ENCODE measurements at places on chromosomes 3 and 15.

DNA sequence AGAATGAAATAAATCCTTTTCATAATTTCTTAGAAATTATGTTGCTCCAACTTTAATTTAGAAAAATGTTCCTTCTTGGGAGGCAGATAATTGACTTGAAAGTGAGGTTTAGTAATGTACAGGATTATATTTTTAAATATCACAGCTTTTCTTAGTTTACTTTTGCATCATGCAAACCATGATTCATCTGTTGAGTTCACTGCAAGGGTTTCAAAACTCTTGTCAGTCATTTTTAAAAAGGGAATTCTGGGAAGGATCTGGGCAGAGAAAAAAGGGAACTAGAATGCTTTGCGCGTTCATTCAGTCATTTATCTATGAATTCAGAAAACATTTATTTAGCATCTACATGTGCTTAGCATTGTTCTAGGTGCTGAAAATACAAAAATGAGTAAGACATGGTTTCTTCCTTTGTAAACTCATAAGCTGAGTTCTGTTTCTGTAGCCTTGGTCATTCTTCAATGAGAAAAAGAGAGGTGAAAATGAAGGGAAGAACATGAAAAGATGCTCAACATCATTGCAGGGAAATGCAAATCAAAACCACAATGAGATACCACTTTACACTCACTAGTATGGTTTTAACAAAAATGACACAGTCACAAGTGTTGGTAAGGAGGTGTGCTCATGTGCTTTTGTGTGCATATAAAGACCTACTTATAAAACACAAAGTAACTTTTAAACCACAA lies 209.1 kb downstream of the NR1D2 start:
- no peak for DNase-seq

DNA sequence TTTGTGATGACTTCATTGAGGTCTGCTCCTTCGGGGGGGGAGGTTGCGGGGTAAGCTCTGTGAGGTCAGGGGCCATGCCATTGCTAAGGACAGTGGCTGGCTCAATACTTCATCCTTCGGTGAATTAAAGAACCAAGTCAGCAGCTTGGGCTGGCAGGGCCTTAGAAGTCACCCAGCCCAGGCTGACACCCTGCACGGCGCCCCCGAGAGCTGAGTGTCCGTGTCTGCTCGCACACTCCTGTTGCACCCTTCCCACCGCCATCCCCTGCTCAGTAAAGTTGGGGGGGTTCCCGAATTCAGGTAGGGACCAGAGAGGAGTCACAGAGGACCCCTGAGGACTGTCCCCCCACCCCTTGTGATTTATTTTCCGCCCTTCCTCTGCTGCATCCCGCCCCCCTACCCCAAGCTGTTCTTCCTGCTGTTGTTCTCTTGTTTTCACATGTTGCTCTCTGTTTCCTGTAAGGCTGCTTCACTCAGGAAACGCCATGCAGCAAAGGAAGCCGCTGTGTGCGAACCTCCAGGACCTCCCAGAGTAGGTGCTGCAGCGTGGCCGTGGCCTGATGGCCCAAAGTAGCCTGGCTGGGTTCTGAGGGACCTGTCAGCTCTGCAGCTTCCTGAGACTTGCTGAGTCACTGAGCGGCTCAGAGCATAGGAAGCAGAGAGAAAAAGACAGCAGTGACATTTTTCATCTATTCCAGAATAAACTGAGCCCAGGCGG lies 14.4 kb downstream of the EFCC1 start:
- DNase-seq: peak; percentile 29

GRCh38 chr3:68985146-68985790 lies 28.2 kb downstream of the EOGT start:
- DNase-seq: no peak

DNA sequence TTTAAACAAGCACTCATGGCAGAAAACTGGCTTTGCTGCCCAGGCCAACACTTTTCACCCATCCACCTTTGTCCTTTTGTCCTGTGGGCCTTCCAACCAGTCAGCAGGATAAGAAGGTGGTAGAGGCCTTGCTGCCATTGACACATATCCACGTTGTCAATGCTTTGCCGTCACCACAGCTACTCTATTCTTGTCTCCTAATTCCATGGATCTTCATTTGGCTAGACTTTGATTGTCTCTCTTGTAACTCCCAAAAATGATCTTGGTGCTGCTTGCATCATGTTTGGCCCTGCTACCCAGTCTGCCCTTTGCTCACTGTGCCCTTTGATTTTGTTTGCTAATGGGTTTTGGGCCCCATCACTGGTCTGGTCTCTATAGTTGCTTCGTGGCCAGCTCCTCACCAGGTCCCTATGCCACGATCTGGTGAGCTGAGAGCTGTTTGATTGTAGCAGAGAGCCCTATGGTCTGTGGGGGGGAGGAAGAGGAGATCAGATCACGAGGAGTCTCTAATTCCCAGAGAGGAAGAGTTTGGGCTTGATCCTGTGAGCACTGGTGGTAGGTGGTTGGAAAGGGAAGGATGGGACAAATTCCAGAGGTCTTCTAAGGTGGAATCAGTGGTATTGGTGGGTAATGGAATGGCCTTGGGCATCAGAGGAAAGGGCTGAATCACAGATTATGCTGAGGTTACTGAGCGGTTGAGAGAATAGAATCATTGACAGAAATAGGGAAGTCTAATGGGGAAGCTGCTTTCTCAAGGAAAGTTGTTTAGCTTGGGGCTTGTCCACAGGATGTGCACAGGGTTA lies 40.3 kb downstream of the ABHD2 start:
- no peak for DNase-seq

GRCh38 chr15:23695282-23695681 lies 8.2 kb upstream of the NDN start:
- no peak for DNase-seq

DNA sequence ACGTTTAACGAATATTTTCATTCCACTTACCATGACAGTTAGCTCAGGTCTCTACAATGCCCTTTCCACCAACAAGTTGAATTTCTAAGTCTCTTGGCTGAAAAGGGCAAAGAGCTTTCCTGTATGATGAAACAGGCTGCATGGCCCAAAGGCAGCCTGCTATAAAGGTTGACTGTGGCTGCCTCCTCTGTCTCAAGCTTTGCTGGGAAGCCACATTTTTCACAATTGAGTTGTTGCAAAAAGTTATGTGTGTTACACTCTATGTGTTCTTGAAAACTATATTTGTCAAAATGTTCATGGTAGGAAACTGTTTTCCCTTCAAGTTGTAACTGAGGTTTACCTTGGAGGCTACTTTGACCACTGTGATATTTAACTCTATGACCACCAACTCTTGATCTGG lies 49.5 kb downstream of the DZIP1L start:
- no peak for DNase-seq

DNA sequence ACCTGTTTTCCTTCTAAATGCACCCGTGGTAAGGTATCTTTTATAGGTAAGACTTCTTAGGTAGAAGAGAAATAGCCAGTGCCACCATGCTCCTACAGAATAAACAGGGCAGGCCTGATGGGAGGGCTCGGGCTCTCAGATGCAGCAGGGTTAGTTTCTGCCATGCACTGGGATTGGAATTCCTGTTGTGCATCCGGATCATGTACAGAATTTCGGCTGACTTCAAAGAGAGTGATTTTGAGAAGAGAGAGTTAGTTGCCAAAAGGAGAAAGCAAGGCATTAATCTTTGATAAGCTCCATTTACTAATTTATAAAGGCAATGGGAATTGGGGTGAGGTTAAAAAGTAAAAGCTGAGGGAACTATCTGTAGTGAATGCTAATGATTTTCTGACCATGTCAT lies 211.2 kb downstream of the WDR72 start:
- DNase-seq: no peak

GRCh38 chr3:171616798-171617197 lies 156.6 kb upstream of the TNIK start:
- DNase-seq: no peak

- DNase-seq: no peak
These were observed 630.9 kb upstream of the TBL1XR1 start for GRCh38 chr3:177828208-177828565.

GRCh38 chr3:188036375-188037194 lies 117.4 kb upstream of the LPP start:
- DNase-seq: no peak

DNA sequence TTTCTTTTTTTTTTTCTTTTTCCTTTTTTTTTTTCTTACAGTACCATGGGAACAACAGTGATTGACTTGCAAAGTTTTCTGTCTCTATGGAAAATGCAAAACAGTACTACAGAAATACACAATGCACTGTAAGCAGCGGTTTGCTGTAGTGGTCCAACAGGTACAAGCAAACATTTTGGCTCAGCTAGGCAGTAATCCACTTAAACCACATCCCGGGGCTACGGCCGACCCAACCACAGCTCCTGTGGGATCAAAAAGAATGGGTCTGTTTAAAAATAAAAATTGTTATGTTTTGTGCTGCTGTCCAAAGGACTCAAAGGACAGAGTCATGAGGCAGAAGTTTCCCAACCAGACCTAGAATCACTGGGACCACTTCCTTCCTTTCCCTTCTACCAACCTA lies 667.1 kb upstream of the ADAMTS9 start:
- DNase-seq: no peak

GRCh38 chr3:98180319-98180890 lies 13.9 kb downstream of the OR5H15 start:
- DNase-seq: no peak

DNA sequence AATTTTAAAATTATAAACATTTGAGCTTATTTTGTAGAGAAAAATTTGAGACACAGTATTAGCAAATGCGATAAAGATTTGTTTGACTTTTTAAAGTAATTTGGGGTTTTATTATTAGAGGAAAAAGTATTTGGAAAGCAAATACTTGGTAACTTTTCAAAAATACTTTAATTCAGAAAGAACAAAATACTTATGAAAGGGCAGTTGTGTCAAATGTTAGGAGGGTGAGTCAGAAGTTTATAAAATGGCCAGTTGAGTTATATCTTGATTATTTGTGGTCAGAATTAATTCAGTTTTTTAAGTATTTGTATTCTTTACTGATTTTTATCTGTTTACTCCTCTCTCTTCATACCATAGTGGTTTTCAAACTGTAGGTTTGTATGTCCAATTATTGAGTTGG lies 12.1 kb downstream of the LACTB start:
- DNase-seq: no peak

- DNase-seq: no peak
These were observed 70.3 kb upstream of the OCA2 start for GRCh38 chr15:28169366-28169765.

DNA sequence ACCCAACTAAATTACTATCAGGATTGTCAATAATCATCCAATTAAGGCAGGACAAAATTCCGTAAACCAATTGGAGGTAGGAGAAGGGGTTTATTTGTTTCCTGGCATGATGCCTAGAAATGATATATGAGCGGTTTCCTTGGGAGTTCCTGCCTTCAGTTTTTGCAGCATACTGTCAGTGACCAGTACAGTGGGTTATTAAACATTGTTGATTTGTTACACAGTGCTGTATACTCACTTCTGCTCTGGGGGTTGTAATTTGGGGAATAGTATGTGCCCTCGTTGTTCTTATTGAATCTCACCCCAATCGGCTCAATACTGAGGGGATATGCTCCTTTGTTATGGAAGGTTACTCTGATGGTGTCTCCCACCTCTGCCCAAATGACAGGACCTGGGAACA lies 22.2 kb downstream of the CP start:
- DNase-seq: no peak

- DNase-seq: no peak
These were observed 31.4 kb downstream of the KCNMB2 start for GRCh38 chr3:178567611-178568010.

DNA sequence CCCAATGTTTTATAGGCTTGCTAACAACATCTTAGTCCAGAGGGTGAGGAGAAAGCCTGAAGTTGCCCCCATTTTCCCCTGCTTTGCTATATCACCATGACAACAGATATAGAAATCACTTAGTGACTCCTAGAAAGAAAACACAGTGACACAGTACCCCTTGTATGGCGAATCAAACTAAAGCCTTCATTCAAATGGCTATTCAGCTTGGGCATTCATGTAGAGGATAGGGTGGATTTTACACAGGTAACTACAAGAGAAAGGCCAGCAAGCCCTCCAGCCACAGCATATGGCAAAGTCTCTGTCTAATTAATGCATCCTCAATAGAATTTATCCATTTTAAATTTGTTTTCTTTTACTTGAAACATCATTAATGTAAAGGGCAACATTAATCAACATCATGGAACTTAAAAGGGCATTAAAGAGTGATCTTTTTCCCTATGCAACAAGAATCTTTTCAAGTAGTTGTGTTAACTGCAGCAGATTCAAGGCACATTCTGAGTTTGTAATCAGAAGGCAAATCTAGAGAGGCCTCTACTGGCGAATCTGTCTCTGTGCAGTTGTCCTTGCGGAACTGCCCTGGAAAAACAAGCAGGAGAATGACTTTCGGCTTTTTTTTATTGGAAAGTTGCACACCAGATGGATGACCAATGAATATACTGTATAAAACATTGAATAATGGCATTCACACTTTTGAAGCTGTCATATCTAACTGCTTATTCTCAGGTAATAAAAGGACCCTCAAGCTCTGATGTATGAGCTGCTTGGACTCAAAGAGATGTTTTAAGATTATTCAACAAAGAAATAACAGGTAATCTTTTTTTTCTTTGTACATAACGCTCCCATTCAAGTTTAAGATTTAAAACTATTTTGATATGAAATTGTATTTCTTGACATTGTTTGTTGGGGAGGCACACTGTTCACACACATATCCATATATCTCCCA lies 621.7 kb upstream of the AGTR1 start:
- DNase-seq: no peak

DNA sequence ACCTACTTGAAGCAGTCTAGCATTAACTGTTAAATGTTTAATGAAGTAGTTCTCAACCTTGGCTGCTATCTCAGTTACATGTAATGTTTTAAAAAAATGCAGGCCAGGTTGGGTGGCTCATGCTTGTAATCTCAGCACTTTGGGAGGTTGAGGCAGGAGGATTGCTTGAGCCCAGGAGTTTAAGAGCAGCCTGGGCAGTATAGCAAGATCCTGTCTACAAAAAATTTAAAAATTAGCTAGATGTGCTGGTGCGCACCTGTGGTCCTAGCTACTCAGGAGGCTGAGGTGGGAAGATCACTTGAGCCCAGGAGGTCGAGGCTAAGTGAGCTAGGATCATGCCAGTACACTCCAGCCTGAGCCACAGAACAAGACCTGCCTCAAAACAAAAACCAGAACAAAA lies 29.3 kb downstream of the UBE2E1 start:
- DNase-seq: no peak

- DNase-seq: no peak
These were observed 232.5 kb upstream of the ST8SIA2 start for GRCh38 chr15:92161039-92161670.

- DNase-seq: no peak
These were observed 97.1 kb downstream of the STRIT1 start for GRCh38 chr3:155196131-155197021.

- no peak for DNase-seq
These were observed 406 bp upstream of the RASA2 start for GRCh38 chr3:141486496-141486745.

DNA sequence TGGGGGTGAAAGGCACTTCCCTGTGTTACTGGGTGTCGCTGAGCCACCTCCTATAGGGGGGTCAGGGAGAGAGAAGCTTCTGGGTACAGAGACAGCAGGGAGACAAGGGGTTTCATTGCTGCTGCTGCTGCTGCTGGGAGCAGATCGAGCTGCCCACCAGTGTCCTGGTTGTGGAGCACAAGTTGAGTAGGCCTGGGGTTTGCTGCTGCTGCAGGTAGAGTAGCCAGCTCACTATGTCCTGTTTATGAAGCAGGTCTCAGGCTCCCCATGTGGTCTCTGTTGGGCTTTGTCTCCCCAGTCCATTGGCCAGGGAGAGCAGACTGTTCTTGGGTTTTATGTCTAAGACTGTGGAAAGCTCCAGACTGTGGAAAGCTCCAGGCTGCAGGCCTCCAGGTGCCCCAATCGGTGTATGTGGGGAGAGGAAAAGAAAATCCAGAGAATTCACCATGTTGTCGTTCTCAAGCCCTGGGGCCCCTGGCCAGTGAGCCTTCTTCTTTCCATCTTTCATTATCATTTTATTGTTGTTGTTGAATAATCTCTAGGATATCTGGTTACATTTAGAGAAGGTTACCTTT lies 157.8 kb downstream of the ADAMTS17 start:
- DNase-seq: no peak

All from activated CD4-positive, alpha-beta T cell treated with anti-CD3 and anti-CD28 coated beads for 1 hour (primary cell).